Pancreas (tissue), 10 donors: ENCODE measurements at places on chromosomes 3 and 15. TPM values are rescaled to one million over a fixed set of nuclear protein-coding genes. Genes with fewer than 3 reads are reported as not detected.
A peak's percentile ranks its signal among the peaks of the same experiment; 100 is the strongest.

GRCh38 chr3:186095561-186096081 is 13.3 kb downstream of the ETV5 start:
- DNase-seq: no peak

DNA sequence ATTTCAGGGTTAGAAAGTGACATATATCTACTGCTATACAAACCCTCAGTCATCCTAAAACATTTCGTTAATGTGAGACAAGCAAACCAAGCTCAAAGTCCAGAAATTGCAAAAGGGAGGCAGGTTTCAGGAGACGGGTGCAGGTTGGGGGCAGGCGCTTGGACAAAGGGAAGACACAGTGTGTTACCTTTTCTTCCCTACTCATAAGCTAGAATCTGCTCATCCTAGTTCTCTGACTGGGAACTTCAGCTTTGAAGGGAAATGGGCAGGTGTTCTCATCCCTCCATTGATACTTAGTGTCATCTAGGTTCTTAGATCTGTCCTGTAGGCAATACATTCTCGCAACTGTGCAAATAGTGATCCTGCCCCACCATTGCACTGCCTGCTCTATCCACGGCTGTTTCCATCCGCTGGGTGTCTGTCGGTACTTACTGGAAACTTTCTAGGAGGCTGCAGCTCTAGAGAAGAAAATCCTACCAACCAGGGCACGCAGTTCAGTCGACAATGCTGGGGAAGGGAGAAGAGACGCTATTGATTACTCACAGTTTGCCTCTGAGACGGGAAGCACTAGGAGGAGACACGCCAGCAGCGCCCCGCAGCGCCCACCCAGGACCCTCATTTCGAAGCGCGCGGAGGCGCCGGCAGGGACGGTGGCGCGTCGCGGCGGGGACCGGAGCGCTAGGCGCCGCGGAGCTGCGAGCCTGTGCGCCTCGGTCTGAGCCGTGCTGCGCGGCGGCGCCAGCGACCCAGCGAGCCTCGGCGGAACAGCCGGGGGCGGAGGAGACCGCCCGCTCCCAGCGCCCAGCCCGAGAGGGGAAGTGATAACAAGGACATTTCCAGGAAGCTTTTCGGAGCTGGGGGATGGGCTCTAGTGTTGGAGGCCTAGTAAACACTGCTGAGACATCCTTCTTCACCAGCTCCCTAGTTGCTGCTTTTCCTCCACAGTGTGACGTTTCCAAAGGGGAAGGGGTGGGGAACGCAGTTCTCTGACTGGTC is at the start of gene PROS1:
TSS of gene PROS1 (minus strand) at position 766 of the 996 bp plus-strand sequence. CDS start at position 619, 147 bp downstream.
- DNase-seq: peak; percentile 76

DNA sequence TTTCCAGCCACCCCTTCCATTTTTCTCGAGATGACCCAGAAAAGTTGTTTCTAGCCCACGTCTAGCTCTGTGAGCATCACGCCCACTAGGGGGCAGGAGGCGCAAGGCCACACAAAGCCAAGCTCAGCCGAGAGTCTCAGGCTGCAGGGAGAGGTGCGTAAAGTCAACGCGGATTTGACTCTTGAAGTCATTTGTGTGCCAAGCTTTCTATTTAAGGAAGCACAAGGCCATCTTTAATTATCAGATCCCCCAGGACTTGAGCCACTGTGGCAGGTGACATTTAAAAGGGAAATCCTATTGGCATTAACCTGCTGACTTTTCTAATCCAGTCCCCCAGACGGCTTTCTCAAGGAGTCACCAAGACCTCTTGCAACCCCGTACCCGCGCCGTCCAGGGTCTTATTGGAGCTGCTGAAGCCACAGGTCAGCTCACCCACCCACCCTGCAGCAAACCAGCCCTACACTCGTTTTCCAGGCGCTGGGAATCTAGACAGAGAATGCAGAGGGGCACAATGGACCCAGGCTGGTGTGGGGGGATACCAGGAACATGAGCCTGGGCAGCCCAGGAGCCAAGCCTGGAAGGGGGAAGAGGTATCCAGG is 62.1 kb downstream of the CAPN7 start:
- DNase-seq: peak; percentile 86

DNA sequence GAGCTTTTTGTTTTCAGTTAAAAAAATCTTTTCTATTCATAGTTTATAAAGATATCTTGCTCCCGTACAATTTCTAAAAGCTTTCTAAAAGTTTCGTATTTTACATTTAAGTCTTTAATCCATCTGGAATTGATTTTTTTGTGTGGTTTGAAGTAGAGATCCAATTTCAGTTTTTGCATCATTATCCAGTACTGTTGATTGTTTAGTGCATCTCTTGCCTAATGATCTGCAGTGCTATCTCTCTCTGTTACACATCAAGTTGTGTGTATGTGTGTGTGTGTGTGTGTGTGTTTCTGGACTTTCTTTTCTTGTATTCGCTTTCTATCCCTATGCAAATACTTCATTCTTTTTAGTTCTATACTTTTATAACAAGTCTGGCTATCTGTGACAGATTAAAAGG is 605.8 kb upstream of the DPPA4 start:
- DNase-seq: no peak

- no peak for DNase-seq
Observed at GRCh38 chr15:64651601-64652191, 123.7 kb downstream of the RBPMS2 start.

The GCNT3 gene
- polyA plus RNA-seq: 2.5 TPM

The ZMYND10 gene
- 8.3 TPM for polyA plus RNA-seq

DNA sequence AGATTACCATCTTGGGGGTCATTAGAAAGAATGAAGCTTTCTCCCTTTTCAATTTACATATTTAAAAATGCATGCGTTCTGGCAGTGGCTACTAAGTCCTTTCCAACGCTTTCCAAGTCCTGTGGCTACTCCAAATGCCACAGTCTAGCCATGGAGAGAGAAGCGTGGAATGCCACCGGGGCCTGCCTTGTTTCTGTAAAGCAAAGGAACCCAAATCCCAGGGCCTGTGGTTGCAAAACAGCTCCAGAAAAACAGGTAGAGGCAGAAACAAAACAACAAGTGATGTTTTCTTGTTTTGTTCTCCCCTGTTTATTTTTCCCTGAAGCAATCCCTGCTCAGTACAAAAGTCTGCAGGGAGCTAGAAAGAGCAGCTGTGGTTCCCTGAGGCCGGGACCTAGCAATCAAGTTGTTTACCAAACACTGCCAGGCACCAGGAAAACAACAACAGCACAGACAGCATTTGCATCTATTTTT is 85.5 kb downstream of the FOXP1 start:
- no peak for DNase-seq

GRCh38 chr15:83320404-83320803 is 35.9 kb upstream of the BNC1 start:
- DNase-seq: no peak

- DNase-seq: no peak
Observed at GRCh38 chr3:93867425-93867824, 106.3 kb downstream of the PROS1 start.

The CCDC9B gene
- 32.0 TPM for polyA plus RNA-seq

The ARPP21 gene
- 0.31 TPM for polyA plus RNA-seq

DNA sequence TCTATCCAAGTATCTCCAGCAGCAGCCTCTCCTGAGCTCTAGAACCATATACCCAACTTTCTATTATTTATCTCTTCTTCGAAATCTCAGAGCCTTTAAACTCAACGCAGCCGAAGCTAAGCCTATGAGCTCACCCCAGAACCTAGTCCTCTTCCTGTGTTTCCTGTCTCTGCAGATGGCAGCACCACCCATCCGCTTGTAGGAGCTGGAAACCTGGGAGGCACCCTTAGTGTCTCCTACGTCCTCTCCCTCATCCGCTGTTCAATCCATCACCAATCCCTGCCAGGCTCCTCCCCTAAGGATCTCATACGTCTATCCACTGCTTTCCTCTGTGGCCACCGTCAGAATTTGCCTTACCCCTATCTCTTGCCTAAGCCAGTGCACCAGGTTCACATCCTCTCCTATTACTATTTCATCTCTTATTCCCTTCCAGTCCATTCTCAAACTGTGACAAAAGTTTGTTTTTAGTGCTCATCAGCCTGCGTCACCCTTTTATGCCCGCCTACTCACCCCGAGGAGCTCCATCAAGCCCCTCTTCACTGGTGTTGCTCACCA is 9.6 kb downstream of the VGLL4 start:
- DNase-seq: no peak

- no peak for DNase-seq
Observed at GRCh38 chr3:49641292-49641691, 32.9 kb upstream of the APEH start.

GRCh38 chr3:128482666-128483656 is 10.0 kb downstream of the GATA2 start:
- no peak for DNase-seq

- peak; percentile 78 for DNase-seq
Observed at GRCh38 chr3:49422379-49423248, at the start of gene AMT. TSS of gene AMT (minus strand) at chr3:49422473. CDS start at chr3:49422450, 23 bp downstream.

DNA sequence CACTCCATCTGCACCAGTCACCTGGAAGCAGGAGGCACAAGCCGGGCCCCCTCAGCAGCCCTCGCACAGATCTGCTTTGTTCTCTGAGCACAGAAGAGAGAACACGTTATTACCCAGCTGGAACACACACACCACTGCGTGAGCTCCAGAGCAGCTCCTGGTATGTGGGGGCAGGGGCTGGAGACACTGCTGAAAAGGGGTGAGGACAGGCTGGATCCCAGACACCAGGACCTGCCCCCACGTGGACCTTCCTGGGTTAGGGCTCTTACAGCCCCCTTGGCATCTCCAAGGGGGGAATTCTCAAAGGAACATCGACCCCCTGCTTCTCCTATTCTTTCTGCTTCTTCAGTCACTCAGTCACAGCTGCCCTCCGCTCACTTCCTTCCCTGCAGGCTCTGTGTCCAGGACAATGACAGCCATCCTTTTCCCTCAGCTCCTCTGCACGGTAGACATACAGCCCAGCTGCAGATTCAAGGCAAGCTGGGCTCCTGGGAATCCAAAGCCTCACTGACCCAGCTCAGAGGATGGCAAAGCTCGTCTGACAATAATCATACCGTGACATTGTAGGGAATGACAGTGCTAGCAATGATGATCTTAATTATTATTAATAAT is 33.7 kb downstream of the PRR20G start:
- DNase-seq: no peak

The FEM1B gene
- 3.5 TPM for polyA plus RNA-seq

DNA sequence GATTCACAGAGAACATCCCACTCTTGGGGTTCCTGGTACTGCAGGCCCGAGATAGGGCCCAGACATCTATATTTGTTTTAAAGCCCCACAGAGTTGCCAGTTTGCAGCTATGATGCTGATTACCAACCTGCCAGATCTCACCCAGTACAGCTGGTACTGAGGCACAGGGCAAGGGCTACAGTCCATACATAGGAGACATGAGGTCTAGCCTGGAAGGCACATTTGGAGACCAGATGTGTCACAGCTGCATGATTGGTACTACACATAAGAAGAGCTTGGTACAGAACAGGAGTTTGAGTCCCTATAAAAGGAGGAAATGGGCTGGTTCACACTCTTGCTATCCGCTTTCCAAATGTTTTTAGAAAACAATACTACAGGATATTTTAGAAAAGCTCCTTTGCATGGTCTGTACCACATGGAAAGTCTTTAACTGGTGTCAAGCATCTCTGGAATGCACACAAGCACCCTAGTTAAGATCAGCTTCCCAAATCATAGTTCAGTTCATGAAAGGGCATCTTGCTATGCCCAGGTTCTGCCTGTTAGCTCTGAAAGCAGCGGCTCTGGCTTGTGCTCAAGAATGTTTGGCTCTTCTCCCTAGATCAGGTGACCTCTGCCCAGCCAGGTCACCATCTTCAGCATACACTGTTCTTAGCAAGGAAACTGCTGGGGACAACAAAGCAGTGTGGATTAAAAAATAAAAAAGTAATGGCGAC is 20.6 kb downstream of the MTMR14 start:
- no peak for DNase-seq

- DNase-seq: peak; percentile 23
Observed at GRCh38 chr3:37700466-37701248, 161.0 kb upstream of the CTDSPL start.
